ENCODE measurements at places on chromosomes 13 and 19.
A peak's percentile ranks its signal among the peaks of the same experiment; 100 is the strongest.

GRCh38 chr13:94431987-94432386 is 47.5 kb downstream of the DCT start:
- DNase-seq = no peak

- DNase-seq = no peak
These were observed 9.7 kb downstream of the SMIM24 start for GRCh38 chr19:3470500-3471128.

DNA sequence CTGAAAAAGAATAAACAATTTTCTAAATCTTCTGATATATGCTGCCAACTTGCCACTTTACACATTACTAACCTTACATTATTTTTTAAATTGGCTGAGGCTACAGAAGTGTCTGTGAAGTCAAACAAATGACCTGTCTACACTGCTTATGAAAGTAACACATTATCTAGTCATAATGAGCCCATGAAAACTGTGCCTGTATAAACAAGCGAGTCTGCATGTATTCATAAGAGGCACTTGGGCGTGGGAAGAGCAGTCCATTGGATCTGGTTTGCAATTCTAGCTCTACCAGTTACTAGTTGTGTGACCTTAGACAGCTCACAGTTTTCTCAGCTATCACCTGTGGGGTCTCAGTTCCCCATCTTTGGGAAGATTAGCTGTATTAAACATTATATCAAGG is 3.1 kb downstream of the VPS36 start:
- no peak for DNase-seq

- DNase-seq = no peak
These were observed 28.5 kb downstream of the ZNF266 start for GRCh38 chr19:9406798-9407352.

GRCh38 chr19:15464394-15465385 is at the start of gene RASAL3:
TSS of gene RASAL3 (minus strand) at chr19:15464544. CDS start at chr19:15464358, 186 bp downstream.
- DNase-seq = peak; percentile 91
